ENCODE measurements at places on chromosomes 1 and 21.

DNA sequence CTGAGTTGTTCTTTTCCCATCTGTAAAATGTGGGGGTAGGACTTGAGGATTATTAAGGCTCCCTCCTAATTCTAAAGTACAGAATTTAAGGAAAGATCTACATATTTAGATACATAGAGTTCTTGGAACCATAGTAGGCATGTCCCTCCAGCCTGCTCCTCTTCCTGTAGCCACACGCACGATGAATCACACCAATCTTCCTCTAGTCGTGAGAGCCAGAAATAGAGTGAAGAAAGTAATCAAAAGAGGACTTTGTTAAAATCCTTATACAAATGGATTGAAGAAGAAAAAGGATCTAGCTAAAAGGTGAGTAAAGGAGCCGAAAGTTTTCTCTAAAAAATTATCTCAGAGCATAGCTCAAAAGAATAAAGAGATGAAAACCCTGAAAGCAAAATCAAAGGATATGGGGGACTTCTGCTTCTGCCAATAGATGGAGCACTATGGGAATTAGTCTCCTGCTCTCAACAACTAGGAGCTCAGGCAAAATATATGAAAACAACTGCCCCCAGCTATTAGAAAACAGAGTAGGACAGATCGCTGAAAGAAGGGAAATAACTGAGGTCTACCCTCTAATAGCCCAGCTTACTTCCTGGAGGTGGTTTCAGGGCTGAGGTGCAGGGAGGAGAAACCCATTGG, 8.5 kb downstream of the C1orf141 start:
- peak; percentile 13 for DNase-seq

GRCh38 chr1:197907846-197908616, 5.6 kb downstream of the C1orf53 start:
- no peak for DNase-seq

DNA sequence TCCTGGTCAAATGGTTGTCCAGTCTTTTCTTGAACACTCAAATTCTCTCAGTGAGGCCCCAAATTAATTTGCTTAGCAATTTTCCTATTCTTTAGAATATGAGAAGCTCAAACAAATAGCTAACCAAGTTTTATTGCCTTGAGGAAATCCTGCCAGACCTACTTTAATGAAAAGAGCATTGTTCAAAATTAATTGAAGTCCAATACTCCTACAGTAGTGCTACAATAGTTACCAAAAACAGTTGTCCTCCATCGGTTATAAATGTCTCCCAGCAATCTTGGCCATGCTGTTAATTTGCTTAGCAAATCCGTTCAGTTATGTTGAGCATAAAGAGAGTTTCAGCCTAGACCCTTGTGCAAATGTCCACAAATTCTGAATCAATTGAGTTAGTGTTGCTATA, 112.9 kb downstream of the MAB21L3 start:
- DNase-seq: no peak

- no peak for DNase-seq
Measured at GRCh38 chr1:50595874-50596273, 172.6 kb upstream of the DMRTA2 start.

DNA sequence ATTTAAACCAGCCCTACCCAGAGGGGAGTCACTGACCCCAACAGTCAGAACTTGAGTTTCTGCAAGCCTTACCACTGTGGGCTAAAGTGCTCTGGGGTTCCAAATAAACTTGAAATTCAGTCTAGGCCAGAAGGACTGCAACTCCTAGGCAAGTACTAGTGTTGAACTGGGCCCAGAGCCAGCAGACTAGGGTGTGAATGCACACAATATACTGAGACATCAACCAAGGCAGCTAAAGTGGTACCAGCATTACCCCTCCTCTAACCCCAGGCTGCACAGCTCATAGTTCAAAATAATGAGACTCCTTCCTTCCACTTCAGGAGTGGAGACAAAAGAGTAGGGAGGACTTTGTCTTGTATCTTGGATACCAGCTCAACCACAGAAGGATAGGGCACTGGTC, 18.9 kb upstream of the IL20 start:
- DNase-seq: no peak

DNA sequence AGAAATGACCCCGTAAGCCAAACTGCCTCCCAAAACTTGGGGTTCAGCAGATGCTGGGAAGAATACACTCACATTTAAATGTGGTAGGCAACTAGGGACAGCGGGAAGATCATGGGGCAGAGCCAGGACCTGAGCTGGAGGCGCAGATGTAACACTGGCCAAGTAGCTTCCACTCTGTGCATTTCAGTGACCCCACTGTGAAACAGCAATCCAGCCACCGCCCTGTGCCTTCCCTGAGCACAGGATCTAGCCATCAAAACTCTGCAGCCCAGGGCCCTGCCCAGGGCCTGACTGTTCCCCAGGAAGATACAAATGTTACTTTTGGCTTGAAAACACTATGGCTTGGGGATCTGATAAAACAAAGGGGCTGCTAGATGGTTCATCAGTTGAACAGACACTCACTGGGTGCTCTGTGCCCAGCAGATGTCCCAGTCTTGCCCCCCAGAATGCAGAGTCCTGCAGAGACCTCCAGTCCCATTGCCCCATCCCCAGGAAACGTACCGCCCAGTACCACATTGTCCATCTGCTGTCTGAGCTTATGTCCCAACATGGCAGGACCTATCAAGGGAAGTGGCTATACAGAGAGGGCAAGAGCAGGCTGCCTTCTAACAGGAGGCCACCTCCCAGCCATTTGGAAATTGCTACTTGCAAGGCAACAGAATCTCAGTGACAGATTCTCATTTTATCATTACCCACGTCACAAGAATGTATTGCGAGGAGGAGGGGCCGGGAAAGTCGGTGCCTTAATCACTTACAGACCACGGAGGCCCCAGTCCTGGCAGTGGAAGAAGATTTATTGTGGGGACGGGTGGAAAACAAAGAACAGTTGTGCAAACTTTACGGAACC, 124.0 kb downstream of the DMRTB1 start:
- DNase-seq: peak; percentile 93

DNA sequence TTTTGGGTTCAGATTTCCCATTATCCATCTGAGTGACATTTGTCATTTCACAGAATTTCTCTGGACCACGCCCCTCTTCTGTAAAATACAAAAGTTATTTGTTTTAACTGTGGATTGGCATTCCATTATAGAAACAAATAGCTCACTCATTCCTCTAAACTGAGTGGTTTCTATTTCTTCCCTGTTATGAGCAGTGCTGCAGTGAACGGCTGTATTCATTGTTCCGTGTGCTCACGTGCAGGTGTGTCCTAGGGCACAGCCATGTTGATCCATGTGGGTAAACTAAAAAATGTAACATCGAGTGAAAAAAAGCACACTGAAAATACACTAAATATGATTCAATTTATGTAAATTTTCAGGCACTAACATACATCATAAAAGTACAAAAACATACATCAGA, 27.0 kb upstream of the IL12RB2 start:
- DNase-seq: no peak

GRCh38 chr1:186327331-186327730, 47.7 kb downstream of the TPR start:
- no peak for DNase-seq

- DNase-seq: no peak
Measured at GRCh38 chr1:32749332-32749731, 46.8 kb upstream of the SYNC start.

- DNase-seq: peak; percentile 15
Measured at GRCh38 chr1:14094611-14095400, 394.8 kb downstream of the PRDM2 start.

GRCh38 chr1:214354440-214355148, 73.6 kb downstream of the SMYD2 start:
- DNase-seq: peak; percentile 34

GRCh38 chr1:170593173-170594011, 61.4 kb downstream of the GORAB start:
- no peak for DNase-seq

DNA sequence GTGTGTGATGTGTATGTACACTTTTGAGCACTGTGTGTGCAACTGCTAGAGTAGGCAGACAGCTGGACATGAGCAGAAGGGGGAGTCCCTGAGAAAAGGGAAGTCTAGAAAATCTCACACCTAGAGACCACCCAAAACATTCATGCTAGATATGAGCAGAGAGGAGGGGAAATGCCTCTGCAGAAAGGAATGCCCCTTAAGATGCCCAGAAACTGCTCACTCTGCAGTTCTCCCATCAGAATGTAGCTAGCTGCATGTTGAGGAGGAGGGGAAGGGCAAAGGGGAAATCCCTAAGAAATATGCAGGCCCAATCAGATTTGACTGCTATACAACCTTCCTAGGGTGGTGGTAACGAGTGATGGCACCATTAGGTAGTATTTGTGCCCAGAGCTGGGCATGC, 31.8 kb upstream of the MAGOH start:
- no peak for DNase-seq

DNA sequence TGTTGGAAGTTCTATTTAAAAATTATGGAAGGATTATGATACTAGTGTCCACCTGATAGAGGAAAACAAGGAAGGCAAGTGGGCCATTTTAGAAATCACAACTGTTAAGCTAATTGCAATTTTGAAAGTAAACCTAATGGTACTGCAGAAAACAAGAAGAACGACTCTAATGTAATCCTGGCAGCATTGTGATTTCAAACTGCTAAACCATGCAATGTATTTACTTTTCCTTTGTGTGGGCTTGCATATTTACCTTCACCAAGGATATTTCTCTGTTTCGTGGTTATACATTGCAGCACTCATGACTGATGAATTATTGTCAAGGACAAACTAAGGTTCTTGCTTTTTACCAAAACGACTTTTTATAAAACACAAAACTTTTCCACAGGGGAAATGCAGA, 88.1 kb downstream of the TM2D1 start:
- peak; percentile 7 for DNase-seq

DNA sequence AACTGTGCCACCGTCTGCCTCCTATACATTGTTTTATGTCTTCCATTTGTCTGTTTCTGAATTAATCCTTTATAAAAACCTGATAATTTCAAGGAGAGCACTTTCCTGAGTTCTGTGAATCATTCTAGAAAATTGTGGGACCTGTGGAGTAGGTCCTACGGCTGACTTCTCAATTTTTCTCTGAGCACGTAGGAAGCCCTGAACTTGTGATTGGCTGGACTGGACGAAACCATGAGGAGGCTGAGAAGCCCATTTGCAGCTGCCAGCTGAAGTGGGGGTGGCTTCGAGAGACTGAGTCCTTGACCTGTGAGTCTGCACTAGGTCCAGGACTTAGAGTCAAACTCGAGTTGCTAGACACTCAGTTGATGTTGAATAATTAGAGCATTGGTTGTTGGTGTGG, 277.1 kb upstream of the NCAM2 start:
- peak; percentile 23 for DNase-seq

GRCh38 chr21:34559089-34559631, 47.1 kb upstream of the KCNE1 start:
- DNase-seq: peak; percentile 46

GRCh38 chr1:190169311-190170067, 308.2 kb downstream of the BRINP3 start:
- DNase-seq: peak; percentile 80

DNA sequence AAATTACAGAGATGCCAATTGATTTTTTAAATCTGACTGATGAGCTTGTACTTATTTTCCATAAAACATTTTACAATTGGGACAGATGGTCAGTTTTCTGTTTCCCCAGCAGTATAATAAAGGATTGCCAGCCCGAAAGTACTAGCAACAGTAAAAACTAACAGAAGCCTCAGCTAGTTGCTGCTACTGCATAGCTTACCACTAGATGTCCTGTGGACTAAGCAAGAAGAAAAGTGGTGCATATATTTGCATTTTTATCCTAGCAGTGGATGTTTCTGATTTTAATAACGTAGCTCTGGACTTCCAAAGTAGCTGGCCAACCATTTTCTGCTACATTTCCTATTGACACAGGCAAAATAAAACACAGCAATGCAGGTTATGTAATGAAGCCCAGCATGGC, 241.5 kb downstream of the BARHL2 start:
- no peak for DNase-seq

GRCh38 chr1:231335663-231336602, 1.7 kb downstream of the EXOC8 start:
- DNase-seq: no peak

DNA sequence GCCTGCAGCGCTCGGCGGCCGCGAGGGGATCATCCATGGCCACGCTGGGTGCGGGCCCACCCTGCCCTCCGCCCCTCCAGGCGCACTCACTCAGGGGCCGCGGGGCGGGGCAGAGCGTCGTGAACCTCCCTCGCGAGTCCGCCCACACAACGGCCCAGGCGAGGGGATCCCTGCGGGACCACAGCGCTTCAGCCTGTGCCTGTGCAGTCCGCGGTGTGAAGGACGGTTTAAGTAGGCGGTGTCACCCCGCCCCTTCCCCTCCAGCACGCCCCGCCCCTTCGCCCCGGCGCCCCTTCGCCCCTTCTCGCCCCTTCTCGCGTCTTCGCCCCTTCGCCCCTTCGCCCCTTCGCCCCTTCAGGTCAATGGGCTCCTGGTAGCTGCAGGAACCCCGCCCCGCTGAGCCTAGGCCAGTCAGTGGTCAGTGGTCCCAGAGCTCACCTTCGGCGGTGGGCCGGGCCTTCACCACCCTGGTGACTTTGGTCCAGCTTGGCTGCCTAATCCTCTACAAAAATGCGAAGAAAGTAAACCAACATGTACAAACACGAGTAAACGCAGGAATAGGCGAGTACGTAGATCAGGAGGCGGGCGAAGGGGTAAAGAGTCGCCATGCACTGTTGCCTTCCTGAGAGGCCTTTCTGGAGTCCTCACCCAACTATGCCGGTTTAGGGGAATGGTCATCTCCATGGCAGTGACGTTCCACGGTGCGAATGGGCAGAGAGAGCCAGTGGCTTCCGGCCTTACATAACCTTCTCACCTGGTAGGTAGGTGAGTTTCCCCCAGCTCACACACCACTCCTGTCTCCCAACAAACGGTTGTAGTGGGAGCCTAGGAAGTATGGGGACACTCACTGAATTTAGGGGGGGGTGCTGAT, 19.6 kb upstream of the DMRTB1 start:
- DNase-seq: no peak

GRCh38 chr1:119732465-119733168, 20.9 kb downstream of the PHGDH start:
- DNase-seq: no peak

DNA sequence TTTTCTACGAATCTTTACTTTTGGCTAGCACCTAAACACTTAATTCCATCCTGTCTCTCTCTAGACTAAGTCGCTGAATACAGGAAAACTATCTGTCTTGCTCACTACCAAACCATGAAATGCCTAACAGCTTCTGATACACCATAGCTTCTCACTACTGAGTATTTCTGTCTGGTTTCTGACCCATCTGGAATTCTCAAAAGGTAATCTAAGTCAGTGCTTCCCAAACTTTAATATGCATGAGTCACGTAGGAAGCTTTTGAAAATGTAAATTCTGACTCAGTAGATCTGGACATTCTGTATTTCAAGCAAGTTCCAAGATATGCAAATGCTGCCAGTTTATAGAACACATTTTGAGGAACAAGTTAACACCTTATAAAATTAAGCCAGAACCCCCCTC, 9.2 kb upstream of the OVGP1 start:
- peak; percentile 56 for DNase-seq

DNA sequence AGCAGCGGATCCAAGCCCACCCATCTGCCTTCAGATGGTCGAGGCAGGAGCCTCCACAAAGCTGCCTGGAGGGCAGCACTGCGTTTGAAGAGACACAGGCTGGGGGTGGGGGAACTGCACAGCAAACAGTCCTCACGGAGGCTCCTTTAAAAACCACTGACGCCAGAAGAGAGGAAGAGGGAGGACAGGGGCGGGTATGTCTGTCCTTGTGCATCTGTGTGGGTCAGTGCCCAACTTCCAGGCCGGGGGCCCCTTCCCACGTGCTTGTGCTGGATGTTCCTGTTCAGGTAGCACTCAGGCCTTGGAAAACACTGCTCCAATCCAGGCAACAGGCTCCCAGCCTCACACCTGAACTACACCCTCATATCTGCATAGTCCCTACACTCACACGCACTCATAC, 7.7 kb downstream of the AHDC1 start:
- no peak for DNase-seq
